ENCODE measurements at places on chromosomes 16 and 17. TPM values are rescaled to one million over a fixed set of nuclear protein-coding genes. Genes with fewer than 3 reads are reported as not detected.

KRT222 gene
- 3.4 TPM for total RNA-seq

ALOX15 gene
- total RNA-seq = not detected

TMEM256 gene
- total RNA-seq = 89.3 TPM

TM4SF5 gene
- not detected for total RNA-seq

UNC13D gene
- total RNA-seq = 8.9 TPM

SLC6A2 gene
- total RNA-seq = 2.6 TPM

ITGB4 gene
- total RNA-seq = 28.4 TPM

NME3 gene
- 33.0 TPM for total RNA-seq

CACNG4 gene
- total RNA-seq = 1.2 TPM

NPIPB9 gene
- 6.0 TPM for total RNA-seq

SMIM5 gene
- 8.7 TPM for total RNA-seq

DOK4 gene
- 22.4 TPM for total RNA-seq

KCNG4 gene
- total RNA-seq = 0.72 TPM

CES5A gene
- not detected for total RNA-seq

PIMREG gene
- total RNA-seq = 3.1 TPM

CA4 gene
- total RNA-seq = not detected

C17orf67 gene
- total RNA-seq = 0.48 TPM

MYH13 gene
- total RNA-seq = not detected

CDRT15L2 gene
- total RNA-seq = 5.5 TPM

TEKT1 gene
- total RNA-seq = 0.72 TPM

GDPD1 gene
- not detected for total RNA-seq

SLC9A5 gene
- 1.2 TPM for total RNA-seq

GRCh38 chr17:7094652-7095019 is 14.6 kb upstream of the CLEC10A start:
- DNase-seq = no peak

DNA sequence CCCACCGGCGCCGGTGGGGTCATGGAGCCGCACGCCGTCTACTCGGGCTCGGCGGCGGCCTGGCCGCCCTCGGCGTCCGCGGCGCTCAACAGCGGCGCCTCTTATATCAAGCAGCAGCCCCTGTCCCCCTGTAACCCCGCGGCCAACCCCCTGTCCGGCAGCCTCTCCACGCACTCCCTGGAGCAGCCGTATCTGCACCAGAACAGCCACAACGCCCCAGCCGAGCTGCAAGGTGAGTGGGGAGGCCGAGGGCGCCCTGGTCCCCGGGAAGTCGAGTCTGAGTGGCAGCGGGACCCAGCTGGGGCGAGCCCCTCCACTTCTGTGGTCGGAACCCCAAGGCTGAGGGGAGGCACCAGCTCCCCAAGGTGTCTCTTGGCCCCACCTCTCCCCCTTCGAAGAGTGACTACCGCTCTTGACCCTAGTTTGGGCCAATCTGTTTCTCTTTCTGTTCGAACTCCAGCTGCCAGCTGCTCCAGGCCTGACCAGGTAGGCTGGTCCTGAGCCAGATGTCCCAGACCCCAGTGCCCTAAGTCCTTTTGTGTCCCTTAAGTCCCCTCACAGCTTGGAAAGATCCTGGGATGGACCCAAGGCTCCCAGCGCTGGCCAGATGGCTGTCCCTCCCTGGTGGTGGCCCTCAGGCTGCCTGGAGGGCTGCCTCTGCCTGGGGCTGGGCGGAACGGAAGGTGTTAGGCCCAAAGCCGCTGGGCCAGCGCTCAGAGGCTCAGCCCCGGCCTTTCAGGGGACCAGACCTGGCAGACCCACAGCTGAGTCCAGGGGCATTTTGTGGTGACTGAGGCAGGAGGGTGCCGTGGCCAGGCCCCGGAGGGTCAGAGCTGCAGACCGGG is 1.2 kb downstream of the FOXF1 start:
- DNase-seq = no peak

DNA sequence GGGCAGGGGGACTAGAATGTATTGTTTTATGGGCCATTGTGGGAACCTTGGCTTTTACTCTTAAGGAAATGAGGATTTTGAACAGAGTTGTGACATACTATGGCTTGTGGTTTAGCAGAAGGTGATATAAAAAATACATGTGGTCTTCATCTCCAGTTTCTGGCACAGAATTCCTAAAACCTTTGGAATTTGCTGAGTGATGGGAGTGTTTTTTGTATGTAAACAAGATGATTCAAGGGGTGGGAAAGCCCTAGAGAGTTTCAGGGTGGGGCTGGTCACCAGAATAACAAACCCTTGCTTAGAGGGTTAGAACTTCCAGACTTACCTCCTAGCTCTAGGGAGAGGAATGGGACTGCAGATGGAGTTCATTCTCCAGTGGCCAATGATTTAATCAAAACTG is 316.1 kb downstream of the PHKB start:
- no peak for DNase-seq

DNA sequence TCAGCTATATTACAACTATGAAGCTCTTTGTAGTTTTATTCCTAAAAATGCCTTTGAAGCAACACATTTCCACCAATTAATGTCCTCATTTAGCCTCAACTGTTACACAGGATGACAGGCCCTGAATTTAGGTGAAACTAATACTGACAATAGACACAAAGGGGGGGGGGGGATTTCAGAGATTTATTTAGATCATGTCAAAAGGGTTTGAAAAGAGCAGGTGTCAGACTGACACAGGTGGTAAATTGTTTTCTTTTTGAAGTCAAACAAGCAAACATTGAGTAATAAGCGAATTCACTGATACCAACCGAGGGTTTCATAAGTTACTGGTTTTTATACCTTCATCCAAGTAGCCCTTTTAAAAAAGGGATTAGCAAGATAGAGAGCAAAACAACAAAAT is 40.8 kb downstream of the KANSL1 start:
- no peak for DNase-seq

DNA sequence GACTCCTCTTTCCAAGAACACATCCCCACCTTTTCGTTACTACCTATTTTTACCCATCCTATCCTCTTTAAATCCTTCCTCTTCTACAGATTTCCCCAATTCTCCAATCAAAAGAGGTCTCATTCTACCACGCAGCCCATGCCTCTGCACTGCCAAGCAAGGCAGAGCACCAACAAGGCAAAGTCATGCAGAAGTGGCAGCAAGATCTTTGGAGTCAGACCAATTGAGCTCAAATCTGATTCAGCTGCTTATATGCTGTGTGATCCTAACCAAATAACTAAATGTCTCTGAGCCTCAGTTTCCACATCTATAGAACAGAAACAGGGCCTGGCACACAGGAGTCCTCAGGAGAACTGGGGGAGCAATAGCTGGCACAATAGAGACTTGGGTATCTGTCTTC is 41.0 kb downstream of the TOM1L2 start:
- no peak for DNase-seq

- DNase-seq = peak; percentile 97
Observed at GRCh38 chr16:84532291-84532724, 27.8 kb upstream of the MEAK7 start.

GRCh38 chr17:55564081-55564480 is 52.8 kb upstream of the SMIM36 start:
- DNase-seq = peak; percentile 66

DNA sequence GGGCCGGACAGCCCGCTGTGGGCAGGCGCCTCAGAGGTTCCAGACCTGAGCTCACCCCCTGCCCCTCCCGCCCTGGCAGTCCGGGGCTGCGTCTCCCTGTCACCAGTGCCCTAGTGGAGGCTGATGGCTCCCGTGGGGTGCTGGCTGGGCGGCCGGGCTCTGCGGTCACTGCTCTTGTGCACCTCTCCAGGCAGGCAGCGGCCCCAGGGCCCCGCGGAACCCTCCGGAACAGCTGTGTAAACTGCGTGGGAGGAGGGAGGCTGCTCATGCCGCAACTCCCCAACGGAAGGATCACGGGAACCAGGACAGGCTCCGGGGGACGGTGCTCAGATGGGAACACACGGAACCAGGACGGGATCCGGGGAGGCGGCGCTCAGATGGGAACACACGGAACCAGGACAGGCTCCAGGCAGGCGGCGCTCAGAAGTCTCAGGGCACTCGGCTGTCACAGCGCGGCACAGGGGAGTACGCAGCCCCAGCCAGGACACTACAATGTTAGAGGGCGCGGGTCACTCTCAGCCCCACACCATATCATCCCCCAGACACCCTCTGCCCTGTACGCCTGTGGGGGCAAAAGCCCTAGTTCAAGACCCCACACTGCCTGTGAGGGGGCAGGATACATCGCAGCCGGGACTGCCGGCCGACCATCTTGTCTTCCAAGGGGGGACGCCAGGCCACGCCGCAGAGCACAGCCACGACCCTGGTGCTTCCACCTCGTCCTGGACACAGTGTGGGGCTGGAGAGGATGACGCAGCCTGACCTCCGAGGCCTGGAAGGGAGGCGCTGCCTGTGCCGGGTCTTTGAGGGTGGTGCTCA is 74.0 kb upstream of the GNG13 start:
- DNase-seq = no peak

DNA sequence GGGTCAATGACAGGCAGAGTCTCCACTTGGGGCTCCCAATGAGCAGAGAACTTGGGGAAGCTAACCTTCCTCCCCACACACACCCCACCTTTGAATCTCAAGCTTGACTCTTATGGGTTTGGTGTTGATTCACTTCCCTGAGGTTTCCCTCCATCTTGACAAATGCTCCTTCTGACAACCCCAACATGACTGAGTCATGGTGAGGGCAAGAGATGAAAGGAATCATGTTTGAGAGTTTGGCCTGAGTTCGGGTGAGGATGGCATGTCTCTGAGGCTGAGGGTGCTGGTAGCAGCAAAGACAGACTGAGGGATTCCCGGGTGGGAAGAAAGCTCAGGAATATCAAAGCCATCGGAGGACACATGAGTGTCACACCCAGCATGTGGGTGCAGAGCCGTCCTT is 18.7 kb downstream of the KRT9 start:
- DNase-seq = no peak

DNA sequence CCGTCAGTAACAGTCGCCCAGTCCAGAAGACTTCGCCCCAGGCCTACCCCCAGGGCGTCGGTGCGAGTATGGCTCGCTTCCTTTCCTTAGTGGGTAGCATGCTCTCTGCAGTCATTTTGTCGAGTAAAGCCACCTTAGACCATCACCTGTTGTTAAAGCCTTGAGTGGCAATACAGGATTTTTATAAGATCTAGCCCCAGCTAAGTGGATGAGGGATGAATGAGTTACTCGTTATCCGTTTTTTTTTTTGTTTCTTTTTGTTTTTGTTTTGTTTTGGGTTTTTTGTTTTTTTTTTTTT is 322 bp upstream of the KLHL11 start:
- DNase-seq = no peak

DNA sequence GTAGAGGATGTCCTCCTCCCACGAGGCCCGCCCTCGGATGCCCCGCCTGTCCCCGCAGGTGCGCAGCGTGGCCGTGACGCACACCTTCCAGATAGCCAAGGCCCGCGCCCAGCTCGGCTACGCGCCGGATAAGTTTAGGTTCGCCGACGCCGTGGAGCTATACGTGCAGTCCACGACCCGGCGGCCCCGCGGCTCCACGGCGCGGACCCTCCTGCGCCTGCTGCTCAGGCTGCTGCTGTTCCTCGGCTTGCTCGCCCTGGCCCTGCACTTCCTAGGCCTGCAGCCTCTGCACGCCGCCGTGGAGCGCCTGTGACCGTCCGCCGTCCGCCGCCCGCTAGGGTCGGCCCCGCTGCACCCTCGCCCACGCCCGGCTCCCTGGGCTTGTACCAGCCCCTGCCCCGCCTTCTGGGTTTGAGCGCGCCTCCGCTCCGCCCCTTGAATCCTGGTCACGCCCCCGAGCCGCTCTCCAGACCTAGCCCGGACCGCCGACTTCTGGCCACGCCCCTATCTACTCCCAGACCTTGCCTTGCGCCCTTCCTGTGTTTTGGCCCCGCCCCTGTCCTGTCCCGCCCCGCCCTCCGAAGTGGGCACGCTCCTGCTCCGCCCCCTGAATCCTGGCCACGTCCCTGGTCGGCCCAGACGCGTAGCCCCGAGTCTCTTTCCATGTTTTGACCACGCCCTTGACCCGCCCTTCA is 15.8 kb upstream of the EEF2K start:
- DNase-seq = no peak

- DNase-seq = no peak
Observed at GRCh38 chr16:51820176-51820575, 669.1 kb upstream of the SALL1 start.

- no peak for DNase-seq
Observed at GRCh38 chr17:64502809-64503208, 3.3 kb downstream of the DDX5 start.

DNA sequence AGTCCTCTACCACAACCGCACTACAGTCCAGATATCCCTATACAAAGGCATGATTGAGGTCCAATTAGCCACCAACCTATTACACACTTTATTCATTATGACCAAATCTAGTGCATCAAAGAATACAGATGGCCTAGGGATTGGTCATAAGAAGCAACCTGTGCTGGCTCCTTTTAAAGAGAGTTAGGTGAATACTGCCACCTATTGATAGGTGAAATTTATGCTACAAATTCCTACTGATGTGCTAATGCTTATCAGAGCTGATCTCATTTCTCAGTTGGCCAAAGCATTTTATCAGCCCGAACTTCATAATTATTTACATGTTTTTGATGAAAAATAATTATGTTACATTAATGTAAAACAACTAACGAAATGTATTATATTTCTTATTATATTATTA is 166.3 kb downstream of the ANKFN1 start:
- DNase-seq = peak; percentile 66

- DNase-seq = no peak
Observed at GRCh38 chr16:54106057-54106456, 180.5 kb downstream of the IRX3 start.

DNA sequence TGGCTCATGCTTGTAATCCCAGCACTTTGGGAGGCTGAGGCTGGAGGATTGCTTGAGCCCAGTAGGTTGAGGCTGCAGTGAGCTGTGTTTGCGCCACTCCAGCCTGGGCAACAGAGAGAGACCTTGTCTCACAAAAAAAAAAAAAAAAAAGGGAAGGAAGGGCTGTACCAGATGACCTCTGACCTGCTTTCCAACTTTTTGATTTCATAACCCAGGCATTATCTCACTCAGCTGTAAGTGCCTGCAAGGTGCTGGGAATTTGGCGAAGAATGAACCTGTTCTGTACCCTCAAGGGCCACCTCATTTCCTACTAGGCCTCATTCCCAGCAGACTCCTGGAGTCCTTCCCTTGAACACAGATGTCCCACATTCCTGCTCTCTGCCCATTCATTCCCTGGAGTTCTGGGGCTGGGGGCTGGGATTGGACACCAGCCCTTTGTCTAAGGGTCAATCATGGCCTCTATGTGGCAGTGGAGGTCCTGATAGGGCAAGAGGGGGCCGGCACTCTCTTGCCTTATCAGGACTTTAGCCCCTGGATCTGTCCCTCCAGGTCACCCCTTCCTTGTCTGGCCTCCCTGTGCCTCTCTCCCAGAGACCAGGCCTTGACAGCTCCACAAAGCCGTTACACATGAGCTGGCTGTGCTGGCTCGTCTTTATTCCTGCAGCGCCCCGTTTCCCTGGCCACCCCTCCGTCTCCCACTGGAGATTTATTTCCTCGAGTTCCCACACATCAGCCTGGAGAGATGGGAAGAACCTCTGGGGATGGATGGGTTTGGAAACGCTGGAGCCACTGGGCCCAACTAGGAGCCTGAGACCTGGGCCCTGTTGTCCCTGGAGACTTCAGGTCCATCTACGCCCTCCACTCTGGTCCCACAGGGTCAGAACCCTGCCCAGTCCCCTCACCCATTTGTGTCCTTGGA is 821 bp upstream of the GFAP start:
- no peak for DNase-seq

- DNase-seq = no peak
Observed at GRCh38 chr17:78535273-78536197, 41.7 kb downstream of the DNAH17 start.
